ENCODE measurements at places on chromosomes 12 and 14. TPM values are rescaled to one million over a fixed set of nuclear protein-coding genes. Genes with fewer than 3 reads are reported as not detected.

STON2 gene
- total RNA-seq: 3.0 TPM

PRIM1 gene
- total RNA-seq: 45.0 TPM

DEPDC4 gene
- 2.1 TPM for total RNA-seq

CRIP1 gene
- total RNA-seq: 883 TPM

B4GALNT3 gene
- total RNA-seq: 0.68 TPM

CCDC38 gene
- total RNA-seq: not detected

RNASE3 gene
- not detected for total RNA-seq

CDCA3 gene
- total RNA-seq: 101 TPM

CAPZA3 gene
- total RNA-seq: not detected
